ENCODE measurements at places on chromosomes 1 and 21.

DNA sequence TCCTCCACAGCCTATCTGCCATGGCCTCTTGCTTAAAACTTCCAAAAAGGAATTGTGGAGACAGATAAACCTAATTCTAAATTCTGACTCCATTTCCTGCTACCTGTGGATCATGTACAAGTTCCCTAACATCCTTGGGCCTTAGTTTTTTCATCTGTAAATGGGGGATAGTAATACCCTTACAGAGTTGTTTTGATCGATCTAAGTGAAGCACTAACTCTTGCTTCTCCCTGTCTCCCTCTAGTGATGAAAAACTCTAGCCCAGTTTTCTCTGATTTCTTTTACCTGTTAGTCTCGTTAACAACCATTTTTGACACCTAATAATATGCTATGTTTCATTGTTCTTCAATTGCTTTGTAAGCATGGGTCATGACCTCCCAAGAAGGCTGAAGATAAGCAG is 65.9 kb downstream of the TM2D1 start:
- no peak for DNase-seq

- no peak for DNase-seq
Measured at GRCh38 chr21:16969636-16970035, 543.2 kb upstream of the CXADR start.

DNA sequence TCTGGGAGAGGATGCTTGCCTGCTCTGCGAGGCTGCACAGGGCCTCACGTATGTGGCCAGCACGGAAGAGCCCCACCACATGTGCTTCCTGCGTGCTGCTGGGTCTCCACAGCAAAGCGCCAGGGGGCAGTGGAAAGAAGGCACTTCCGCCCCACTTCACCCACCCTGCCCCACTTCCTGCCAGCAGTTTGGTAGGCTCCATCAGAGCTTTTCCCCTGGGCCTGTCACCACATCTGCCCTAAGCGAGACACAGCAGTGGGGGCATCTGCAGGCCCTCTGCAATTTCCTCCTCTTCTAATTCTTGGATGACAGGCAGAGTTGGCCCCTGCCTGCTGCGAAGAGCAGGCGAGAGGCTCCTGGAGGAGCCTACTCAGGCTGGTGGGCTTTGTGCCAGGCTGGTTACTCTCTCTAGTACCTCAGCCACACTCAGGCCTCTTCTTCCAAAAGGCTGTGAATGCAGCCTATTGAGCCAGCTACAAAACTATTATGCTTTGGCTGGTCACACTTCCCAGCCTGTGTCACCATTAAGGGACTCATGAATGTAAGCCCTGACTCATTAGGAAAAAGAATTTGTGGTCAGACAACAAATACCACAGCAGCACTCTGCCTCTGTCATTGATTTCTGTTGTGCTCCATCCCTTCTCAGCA is 25.0 kb downstream of the CD244 start:
- peak; percentile 50 for DNase-seq

- no peak for DNase-seq
Measured at GRCh38 chr1:203486618-203487370, 7.2 kb upstream of the OPTC start.

GRCh38 chr1:227042292-227042691 is 102.2 kb downstream of the COQ8A start:
- DNase-seq = no peak

GRCh38 chr1:173332026-173332425 is 124.9 kb upstream of the TNFSF4 start:
- no peak for DNase-seq

DNA sequence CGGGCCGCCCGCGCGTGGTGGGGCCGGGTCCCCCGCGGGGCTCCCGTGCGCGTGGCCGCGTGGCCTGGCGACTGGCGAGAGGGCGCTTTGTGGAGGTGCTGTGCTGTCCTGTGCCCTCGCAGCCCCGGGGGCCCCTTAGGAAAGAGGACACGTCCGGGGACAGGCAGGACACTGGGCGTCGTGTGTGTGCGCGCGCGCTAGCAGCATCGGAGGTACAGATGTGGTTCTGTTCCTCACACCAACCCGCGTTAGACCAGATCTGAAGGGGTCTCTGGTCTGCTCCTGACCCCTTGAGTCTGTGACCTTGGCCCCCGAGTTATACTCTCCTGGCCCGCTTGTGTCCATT is 489 bp downstream of the ACTN2 start:
- DNase-seq = no peak

DNA sequence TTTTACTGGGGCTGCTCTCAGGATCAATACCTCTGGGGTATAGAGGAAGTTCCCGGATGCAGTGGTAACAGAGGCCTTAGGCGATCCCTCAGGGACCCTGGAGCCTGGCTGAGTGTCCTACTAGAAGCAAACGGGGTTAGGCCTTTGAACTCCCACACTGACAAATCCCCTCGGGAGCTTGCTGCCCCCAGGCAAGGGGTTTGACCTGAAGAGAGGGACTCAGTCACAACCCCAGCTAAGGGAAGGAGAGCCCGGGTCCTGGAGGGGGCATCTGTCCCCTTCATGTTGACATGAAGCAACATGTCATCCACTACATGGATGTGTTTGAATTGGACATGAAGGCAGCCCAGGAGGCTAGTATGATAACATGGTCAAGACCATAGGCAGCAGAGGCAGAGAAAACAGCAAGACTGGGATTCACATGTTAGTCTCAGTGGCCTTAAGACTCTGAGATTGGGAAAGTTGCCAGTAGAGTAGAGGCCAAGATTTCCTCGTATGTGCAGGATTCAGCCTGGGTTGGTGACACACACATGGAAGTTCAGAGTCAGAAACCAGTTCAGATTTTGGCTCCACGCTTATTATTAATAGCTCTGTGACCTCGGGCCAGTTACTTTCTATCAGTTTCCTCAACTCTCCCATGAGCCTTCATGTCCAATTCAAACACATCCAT is 101.5 kb downstream of the KCNN3 start:
- no peak for DNase-seq

GRCh38 chr1:8182034-8182761 is 135.7 kb upstream of the SLC45A1 start:
- no peak for DNase-seq

- DNase-seq = no peak
Measured at GRCh38 chr1:55314740-55315139, 99.6 kb upstream of the USP24 start.

DNA sequence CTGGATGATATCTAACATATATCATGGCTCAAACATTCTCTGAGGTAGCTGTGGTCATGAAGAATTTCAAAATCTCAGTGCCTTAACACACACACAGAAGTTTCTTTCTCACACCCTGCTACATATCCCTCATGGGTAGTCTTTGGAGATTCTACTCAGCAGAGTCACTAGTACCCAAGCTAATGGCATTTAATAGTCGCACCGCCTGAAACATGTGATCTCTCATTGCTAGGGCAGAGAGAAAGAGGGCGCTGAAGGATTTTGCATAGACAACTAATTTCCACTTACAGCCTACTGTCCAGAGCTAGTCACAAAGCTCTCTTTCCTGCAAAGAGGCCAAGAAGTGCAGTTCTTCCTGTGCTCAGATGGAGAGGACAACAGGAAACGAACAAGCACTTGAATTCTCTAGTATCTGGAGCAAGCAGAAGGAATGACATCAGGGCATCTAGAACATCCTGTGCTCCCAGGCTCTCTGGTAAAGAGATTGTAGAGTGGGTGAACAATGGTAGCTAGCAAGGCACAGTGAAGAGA is 183.4 kb upstream of the PTBP2 start:
- no peak for DNase-seq

- no peak for DNase-seq
Measured at GRCh38 chr1:226519716-226520598, 28.6 kb upstream of the STUM start.

DNA sequence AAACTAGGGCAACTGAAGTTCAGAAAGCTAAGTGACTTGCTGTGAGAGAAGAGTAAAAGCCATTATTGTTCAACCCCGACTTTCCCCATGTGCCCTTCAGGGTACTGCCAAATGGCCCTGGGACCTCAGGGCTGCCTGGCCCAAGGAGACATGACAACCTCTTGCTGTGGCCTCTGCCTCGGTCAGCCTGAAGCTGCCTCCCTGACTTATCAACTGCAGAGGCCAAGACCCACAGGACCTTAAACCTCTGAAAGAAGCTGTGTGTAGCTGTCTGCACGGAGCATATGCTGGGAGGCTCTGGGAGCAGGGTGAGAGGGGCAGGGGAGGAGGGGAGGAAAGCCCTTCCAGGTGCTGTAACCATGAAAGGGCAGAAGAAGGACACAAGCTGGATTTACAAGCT is 35.9 kb downstream of the HMGB4 start:
- no peak for DNase-seq

GRCh38 chr1:196372896-196373536 is 235.2 kb downstream of the KCNT2 start:
- DNase-seq = no peak

- no peak for DNase-seq
Measured at GRCh38 chr1:185720633-185721272, 13.4 kb upstream of the HMCN1 start.

DNA sequence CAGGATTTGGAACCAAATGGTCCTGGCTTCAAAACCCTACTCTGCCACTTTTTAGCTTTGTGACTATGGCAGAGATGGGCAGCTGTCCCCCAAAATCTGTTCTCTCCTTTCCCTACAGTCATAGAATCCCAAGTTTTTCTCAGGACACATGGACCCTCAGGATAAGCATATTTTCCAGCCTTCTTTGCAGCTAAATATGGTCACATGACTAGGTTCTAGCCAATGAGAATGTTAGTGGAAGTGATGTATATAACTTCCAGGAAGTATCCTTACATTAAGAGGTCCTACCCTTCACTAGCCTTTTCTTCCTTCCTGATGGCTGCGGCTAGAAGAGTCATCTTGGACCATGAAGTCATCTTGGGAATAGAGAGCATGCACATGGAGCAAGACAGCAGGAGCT is 5.9 kb downstream of the IGSF3 start:
- no peak for DNase-seq

DNA sequence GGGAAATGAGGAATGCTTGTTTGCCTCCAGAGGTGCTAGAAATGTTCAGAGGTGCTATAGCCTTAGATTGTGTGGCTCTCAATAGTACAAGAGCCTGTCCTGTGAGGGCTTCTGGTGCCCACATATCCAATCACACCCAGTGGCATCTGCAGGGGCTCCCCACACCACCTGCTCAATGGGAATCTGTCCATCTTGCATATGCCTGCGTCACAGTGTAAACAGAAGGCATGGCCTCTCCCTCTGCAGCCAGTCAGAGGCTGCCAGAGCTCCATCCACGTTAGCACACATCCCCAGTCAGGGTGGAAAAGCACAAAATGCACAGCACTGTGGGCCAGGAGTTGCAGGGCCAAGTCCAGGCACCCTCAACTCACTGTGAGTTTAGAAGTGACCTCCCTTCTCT is 113.6 kb upstream of the GRIK3 start:
- DNase-seq = no peak

GRCh38 chr1:23593556-23594148 is 34.4 kb upstream of the ID3 start:
- DNase-seq = no peak

DNA sequence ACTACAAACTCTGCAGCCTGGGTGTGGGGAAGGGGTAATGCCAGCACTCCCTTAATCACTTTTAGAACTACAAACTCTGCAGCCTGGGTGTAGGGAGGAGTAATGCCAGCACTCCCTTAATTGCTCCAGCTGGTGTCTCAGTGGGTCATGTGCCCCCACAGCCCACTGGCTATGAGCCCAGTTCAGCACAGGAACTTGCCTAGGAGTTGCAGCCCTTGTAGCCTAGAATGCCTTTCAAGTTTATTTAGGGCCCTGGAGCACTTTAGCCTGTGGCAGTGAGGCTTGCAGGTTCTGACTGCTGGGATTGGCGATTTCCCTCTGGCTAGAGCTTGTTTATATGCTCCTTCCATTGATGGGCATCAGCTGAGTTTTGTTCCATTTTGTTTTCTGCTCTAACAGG is 17.1 kb downstream of the VN1R5 start:
- no peak for DNase-seq

DNA sequence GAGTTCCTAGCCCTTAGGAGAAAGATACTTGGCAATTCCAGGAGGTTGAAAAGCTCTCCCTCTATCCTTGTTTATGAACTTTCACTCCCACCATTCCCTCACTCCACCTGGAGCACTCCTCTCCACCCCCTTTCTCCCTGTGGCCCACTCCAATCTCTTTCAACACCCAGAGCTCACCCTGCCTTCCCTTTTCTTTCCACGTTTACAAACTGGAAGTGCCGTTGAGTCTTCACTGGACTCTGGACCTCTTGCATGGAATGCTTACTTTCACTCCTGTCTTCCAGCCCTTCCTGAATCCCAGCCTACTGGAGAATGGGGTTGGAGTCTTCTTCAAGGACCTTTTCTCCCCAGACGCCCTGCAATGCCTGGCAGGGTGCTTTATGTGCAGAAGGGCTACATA is 198.5 kb downstream of the RHOU start:
- DNase-seq = no peak

- no peak for DNase-seq
Measured at GRCh38 chr21:44724196-44724595, 12.8 kb upstream of the TSPEAR start.

GRCh38 chr21:33789697-33790096 is 125.9 kb downstream of the ATP5PO start:
- no peak for DNase-seq

GRCh38 chr1:66728021-66728420 is 24.2 kb upstream of the DYNLT5 start:
- DNase-seq = no peak

DNA sequence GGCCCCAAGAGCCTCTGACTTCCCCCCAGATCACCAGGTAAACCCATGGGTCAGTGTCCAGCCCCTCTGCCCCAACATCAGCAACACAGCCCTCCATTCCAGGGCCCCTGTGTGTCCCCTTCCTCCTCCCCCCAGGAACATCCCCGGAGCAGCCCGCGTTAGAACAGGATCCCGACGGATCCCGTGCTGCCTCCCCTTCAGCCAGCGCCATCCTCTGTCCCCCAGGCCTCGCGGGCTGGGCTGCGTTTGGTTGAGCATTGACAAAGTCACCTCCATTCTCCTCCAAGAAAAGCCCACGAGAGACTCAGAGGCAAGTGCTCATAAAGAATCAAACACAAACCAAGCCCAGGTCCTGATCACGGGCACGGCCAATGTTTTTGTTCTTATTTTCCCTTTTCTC is 160.0 kb upstream of the ARHGEF16 start:
- DNase-seq = no peak

GRCh38 chr1:50181027-50181663 is 72.4 kb downstream of the ELAVL4 start:
- no peak for DNase-seq

DNA sequence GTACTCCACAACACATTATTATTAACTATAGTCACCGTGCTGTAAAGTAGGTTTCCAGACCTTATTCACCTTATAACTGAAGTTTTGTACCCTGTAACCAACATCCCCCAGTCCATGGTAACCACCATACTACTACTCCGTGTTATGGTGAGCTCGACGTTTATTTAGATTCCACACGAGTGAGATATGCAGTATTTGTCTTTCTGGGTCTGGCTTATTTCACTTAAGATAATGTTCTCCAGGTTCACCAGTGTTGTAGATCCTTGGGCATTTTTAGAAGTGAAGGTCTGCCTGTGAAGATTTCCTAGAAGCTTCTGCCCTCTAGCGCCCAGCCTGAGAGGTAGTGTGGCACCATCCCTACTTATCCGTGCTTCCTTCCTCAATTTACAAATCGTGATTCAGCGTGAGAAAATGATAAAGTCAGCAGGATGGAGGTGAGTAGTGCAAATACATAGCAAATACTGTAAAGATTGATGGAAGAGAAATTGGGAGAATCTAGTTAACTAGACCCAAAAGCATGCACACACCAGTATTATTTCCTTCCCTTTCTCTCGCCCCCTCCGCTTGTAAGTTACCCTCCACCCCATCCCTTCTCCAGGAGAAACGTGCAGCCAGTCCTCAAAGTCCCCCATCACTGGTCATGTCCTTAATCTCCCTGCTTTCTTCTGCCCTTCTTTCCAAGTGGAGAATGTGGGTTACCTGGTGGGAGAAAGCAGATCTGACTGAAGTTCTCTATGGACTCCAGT is 36.0 kb upstream of the DISC1 start:
- no peak for DNase-seq
